Renal cortex interstitium (tissue), 15 donors: ENCODE measurements at places on chromosomes 7 and 10. TPM values are rescaled to one million over a fixed set of nuclear protein-coding genes. Genes with fewer than 3 reads are reported as not detected.
A peak's percentile ranks its signal among the peaks of the same experiment; 100 is the strongest.

DNA sequence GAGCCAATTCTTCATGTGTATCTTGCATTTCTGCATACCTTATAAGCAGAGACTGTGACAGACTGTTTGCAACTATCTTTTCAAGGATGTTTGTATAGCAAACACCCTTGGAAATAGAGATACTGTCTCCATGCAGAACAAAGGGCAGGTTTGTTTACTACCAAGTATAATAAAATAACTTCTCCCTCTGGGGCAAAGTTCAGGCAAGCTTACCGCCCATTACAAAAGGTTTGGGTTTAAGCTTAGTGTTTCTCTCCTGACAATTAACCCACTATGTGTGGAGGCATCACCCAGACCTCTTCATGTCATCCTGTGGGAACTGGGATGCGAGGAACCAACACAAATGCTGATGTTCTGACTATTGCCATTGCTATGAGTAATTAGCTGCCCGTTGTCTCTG, 479.1 kb upstream of the ZMIZ1 start:
- no peak for DNase-seq

GRCh38 chr10:63374991-63375390, 90.8 kb downstream of the JMJD1C start:
- no peak for DNase-seq

GRCh38 chr10:70584909-70585544, 17.5 kb downstream of the PRF1 start:
- DNase-seq, result peak; percentile 52

GRCh38 chr7:55055479-55055878, 36.7 kb downstream of the EGFR start:
- DNase-seq, result no peak

GRCh38 chr10:52442576-52442975, 128.5 kb downstream of the DKK1 start:
- no peak for DNase-seq

- DNase-seq, result no peak
Measured at GRCh38 chr7:16203065-16203464, 218.3 kb downstream of the CRPPA start.

DNA sequence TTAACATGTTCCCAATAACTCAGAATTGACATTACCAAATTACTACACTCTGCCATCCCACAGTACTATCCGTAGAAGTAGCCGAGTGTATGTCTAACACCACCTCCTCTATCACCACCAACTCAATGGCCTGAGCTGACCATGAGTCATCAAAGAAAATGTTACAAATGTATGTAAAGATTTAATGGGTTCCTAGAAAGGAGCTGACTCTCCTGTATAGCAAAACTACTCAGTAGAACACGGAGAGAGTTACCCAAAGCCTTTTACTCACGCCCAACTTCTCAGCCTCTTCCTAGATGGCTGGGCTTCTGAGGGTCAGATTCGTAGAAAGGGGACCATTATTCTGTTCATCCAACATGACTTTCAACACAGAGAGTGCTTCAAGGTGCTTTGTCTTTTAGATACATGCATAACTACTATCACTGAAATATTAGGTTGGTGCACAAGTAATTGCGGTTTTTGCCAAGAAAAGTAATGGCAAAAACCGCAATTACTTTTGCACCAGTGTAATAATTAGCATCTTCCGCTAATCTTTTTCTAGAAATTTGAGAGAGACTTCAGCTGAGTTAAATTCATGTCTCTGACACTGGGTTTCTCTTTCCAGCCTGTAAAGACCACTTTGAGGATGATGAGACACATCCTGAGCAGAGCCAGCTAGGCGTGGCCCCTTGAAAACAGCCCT, 24.0 kb upstream of the NANOS1 start:
- no peak for DNase-seq

DNA sequence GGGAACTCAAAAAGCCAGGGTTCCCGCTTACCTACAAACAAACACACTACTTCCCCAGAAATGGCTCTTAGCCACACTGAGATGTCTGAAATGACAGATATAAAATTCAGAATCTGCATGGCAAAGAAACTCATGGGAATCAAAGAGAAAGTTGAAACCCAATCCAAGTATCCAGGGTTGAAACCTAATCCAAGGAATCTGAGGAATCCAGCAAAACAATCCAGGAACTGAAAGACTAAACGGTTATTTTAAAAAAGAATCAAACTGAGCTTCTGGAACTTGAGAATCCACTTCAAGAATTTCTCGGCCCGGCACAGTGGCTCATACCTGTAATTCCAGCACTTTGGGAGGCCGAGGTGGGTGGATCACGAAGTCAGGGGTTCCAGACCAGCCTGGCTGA, 568.8 kb downstream of the POM121L12 start:
- DNase-seq, result no peak

GRCh38 chr10:61189912-61190311, 245.9 kb upstream of the RHOBTB1 start:
- DNase-seq, result no peak

- no peak for DNase-seq
Measured at GRCh38 chr7:30466266-30466665, 12.3 kb downstream of the NOD1 start.

- DNase-seq, result no peak
Measured at GRCh38 chr7:131012477-131013031, 278.5 kb upstream of the KLF14 start.

- peak; percentile 99 for DNase-seq
Measured at GRCh38 chr10:102132563-102133372, at the start of gene PPRC1. Gene PPRC1, plus strand, starts transcription at chr10:102133040. Its CDS starts 29 bp downstream, at chr10:102133069.

GRCh38 chr7:149801816-149802215, 28.4 kb upstream of the ZNF467 start:
- no peak for DNase-seq

- DNase-seq, result no peak
Measured at GRCh38 chr7:131189488-131189887, 138.2 kb upstream of the MKLN1 start.

- no peak for DNase-seq
Measured at GRCh38 chr10:23362879-23363792, 18.5 kb upstream of the C10orf67 start.

GRCh38 chr7:156665101-156665500, 24.5 kb downstream of the RNF32 start:
- DNase-seq, result no peak

MSS51 gene
- polyA plus RNA-seq, result 5.0 TPM

NEUROG3 gene
- polyA plus RNA-seq, result not detected

SEM1 gene
- 166 TPM for polyA plus RNA-seq

ERVW-1 gene
- polyA plus RNA-seq, result 0.82 TPM

TNKS2 gene
- polyA plus RNA-seq, result 61.5 TPM

WBP1L gene
- polyA plus RNA-seq, result 46.5 TPM

OR2A42 gene
- polyA plus RNA-seq, result 0.98 TPM

GOLGA7B gene
- 0.31 TPM for polyA plus RNA-seq

HTR5A gene
- polyA plus RNA-seq, result not detected
